Stimulated activated CD8-positive, alpha-beta memory T cell treated with anti-CD3 and anti-CD28 coated beads, Interleukin-7, amount 100 ng/mL, for 24 hours (primary cell): ENCODE measurements at places on chromosomes 6 and 20.

- no peak for DNase-seq
Observed at GRCh38 chr20:52242237-52243230, 51.0 kb upstream of the ZFP64 start.

- no peak for DNase-seq
Observed at GRCh38 chr6:3515669-3516068, 58.8 kb upstream of the SLC22A23 start.

GRCh38 chr20:11296221-11296620 lies 621.5 kb upstream of the BTBD3 start:
- DNase-seq: no peak

DNA sequence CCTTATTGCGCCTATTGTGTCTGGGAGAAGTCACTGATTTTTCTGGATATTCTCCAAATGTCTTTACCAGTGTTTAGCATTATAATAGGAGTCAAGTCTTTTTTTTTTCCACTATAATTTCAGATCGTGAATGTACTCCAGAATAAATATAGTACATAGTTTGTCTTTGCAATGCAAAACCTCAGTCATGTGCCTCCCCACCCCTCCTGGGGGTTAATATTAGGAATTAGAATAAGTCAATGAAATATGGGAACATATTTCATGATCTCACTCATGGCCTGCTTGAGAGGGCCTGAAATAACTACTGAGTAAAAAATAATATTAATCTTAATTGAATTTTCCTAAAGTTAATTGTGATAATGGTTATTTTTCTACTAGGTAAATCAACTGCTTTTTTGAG lies 79.0 kb upstream of the TMEM170B start:
- no peak for DNase-seq

- no peak for DNase-seq
Observed at GRCh38 chr6:97465877-97466561, 183.0 kb upstream of the MMS22L start.

GRCh38 chr20:11676630-11677287 lies 240.9 kb upstream of the BTBD3 start:
- DNase-seq: no peak

DNA sequence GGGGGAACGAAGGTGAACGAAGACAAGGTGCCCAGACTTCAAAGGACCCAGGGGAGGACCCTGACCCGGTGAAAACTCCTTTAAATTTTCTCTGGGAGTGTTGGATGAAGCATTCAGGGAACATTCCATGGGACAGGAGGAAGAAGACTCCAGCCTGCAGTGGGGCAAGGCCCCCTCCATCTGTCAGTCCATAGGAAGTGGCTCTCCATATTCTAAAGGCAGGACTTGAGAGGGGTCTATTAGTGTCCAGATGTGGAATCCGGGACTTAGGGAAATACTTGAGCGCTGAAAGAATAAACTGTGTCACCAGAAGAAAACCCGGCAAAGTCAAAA lies 3.2 kb upstream of the BPIFA2 start:
- DNase-seq: no peak

- DNase-seq: no peak
Observed at GRCh38 chr6:130679684-130680083, 147.5 kb upstream of the SMLR1 start.

DNA sequence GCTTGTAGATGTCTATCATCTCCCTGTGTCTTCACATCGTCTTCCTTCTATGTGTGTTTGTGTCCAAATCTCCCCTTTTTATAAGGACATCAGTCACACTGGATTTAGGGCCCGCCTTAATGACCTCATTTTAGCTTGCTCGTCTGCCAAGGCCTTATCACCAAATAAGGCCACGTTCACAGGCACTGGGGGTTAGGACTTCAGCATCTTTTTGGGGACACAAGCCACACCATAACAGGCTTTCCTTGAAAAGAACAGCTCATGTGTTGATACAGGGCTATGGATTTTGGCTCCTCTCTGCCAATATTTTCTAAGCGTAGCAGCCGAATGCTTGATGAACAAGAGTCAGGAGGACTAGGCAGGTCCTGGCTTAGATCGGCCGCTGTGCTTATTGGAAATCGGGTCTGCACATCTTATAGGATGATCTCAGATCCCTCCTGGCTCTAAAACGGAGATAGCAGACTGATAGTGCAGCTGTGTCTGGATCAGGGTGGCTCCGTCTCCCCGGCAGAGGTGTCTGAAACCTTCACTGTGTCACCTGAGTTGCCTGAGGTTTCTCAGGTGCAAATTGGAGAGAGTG lies 16.2 kb upstream of the TMEM181 start:
- no peak for DNase-seq

GRCh38 chr20:35539756-35540212 lies 2.1 kb upstream of the ERGIC3 start:
- DNase-seq: no peak

- DNase-seq: no peak
Observed at GRCh38 chr20:38957235-38957876, 4.8 kb upstream of the DHX35 start.

GRCh38 chr20:24695529-24696225 lies 226.2 kb downstream of the SYNDIG1 start:
- no peak for DNase-seq

GRCh38 chr20:1833728-1834726 lies 61.2 kb upstream of the SIRPA start:
- no peak for DNase-seq

DNA sequence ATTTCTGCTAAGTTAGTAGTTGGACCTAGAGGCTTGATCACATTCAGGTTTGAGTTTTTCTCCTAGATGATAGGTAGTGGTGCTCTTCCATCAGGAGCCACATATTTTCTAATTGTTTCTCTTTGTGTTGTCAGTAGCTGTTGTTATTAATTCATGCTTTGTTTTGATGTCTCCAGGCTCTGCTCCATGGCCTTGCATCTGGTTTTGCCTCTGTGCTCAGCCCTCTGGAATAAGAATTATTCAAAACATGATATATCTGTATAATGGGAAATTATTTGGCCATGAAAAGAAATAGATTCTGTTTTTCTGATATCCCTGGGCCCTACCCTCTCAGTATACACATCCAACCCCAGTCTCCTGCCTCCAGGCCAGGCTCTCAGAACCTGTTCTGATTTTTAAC lies 184.8 kb downstream of the CDC5L start:
- no peak for DNase-seq

DNA sequence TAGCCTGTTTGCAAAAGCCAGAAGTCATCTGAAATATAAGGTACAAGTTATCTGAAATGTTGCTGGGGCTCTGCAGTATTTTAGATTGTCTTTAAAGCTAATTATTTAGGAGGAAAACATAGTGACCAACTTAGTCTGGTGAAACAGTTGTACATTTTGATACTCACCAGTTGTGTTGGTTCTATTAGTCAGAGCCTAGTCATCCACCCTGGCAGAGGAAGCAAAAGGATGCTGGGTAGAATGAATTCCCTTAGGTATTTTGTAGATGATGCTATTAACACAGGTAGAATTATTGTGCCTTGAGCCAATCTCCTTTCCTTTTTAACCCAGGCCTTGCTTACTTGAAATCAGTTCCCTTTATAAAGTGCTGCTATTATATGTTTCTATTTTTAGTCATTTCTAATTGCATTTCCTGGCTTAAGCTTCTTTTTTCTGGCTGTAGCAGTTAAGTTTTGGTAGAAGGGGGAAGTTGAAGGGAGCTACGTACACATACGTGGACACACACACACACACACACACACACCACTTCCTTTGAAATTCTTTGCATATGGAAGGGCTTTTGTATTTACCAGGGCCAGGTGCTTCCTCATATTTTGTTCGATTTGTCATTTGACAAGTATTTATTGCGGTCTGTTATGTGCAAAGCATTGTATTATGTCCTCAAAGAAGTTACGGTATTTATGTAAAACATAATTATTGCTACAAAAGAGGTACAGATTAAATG lies 82.4 kb downstream of the RTN4IP1 start:
- DNase-seq: no peak

- DNase-seq: no peak
Observed at GRCh38 chr20:10854976-10855375, 181.2 kb upstream of the JAG1 start.

DNA sequence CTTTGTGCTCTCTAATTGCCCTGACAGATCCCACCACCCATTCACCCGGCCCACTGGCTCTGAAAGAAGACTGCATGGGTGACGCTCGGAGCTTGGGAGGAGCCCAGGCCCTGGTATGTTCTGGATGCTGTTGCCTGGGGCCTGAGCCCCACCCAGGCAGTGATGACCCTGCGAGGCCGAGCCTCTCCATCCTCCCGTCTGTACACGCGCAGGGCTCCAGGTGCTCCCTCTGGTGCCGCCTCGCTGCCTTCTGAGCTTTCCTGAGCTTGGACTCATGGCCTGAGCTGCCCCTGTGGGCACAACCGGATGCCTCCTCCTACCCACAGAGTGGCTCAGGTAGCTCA lies 61.2 kb downstream of the STK35 start:
- DNase-seq: no peak

DNA sequence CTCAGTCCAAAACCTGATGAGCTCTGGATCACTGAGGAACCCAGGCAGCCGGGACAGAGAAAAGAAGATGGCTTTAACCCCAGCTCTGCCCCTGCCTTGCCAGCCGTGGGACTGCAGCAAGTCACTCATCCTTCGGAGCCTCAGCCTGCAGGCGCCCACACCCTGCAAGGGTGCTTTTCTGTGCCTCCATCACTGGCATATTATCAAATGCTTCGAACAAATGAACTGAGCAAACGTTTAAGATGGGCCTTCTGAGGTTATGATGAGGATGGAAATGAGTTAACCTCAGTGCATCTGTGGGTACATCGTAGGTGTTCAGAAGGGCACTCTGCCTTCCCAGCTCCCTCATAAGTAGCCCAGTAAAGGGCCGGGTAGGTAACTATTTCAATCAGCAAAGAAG lies 79.0 kb downstream of the NFATC2 start:
- DNase-seq: no peak

- no peak for DNase-seq
Observed at GRCh38 chr6:44594481-44594880, 207.0 kb downstream of the CDC5L start.

- DNase-seq: no peak
Observed at GRCh38 chr6:31576897-31577578, 1.7 kb downstream of the TNF start.

- DNase-seq: no peak
Observed at GRCh38 chr6:118295336-118295735, 252.8 kb upstream of the PLN start.

GRCh38 chr6:36488221-36488620 lies 45.4 kb downstream of the KCTD20 start:
- no peak for DNase-seq

DNA sequence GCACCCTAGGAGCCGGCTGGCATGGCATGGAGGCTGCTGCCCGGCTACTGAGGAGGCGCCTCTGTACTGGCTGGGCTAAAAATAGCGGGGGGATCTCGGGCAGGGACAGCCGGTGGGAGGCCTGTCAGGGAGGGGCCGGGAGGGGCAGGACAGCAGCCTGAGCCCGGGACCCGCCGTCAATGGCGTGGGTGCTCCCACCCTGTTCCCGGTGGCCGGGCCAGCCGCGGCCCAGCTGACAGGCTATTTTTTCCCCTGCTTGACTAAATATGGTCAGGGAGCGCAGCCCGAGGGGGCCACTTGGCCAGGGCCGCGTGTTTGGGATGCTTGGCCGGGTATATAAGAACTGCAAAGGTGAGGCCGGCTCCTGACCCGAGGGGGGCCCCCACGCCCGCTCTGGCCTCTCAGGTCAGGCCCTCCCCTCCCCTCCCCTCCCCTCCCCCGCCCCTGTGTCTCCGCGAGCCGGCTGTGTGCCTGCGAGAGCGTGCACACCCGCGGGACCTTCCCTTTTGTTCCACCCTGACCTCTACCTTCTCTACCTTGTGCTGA lies 74.4 kb upstream of the GATA5 start:
- no peak for DNase-seq

DNA sequence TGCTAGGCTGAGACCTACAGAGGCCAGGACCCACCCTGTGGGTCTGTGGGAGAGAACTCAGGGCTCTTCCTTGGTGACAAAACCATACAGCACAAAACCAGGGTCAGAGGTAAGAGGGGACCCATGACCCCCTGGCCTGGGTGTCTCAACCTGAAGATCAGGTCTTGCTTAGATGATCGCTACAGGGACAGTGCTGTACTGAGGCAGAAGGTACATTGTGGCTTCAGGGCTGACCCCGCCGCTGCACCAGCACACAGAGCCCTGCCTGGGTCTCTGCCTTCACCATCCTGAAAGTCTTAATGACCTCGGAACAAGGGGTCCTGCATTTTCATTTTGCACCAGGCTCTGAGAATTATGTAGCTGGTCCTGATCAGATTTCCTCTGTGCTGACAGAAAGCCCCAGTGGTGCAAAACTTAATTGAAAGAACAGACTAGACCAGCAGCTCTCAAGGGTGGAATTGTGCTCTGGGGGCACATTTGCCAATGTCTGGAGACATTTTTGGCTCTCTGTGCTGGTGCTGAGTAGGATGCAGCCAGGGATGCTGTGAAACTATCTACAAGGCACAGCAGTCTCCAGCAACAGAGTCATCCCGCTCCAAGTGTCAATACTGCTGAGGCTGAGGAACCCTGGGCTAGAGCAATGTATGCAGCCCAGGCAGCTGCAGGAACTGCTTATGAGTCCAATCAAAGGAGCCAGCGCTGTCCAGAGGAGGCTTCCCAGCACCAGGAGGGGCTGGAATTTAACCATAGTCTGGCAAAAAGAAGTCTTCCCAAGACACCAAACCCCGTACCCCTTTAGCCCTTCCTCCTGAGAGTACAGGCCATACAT lies 254.9 kb downstream of the ERMARD start:
- no peak for DNase-seq

GRCh38 chr20:7908905-7909304 lies 31.4 kb downstream of the HAO1 start:
- no peak for DNase-seq

DNA sequence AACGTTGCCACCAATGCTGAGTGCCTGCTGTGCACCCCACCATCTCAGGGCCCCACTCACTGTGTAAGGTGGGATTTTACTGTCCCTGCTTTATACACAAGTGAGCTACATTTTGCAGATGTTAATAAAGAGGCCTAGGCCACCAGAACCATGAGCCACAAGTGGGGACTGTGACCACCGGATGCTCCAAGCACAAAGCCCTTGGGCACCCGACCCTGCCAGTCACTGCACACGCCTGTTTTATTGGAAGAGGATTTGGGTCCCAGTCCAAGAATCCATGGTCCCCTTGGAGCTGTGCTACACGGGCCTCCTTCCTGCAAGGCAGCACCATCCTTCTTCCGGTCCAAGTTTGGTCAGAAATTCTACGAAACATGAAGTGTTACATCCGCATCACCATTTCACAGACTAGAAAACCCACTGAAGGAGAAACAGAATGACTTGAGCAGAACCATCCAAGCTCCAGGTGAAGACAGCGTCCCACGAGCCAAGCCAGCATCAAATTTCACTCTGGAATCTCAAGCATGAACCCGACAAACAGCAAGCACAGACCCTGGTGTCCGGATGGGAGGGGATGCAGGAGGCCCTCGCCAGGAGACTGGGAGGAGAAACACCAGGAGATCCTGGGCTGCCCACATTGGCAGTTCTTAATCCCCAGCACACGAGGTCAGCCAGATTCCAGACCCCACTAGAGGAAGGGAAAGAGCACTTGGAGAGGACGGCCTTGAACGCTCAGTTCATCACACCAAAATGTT lies 226.9 kb downstream of the DLL1 start:
- DNase-seq: no peak

DNA sequence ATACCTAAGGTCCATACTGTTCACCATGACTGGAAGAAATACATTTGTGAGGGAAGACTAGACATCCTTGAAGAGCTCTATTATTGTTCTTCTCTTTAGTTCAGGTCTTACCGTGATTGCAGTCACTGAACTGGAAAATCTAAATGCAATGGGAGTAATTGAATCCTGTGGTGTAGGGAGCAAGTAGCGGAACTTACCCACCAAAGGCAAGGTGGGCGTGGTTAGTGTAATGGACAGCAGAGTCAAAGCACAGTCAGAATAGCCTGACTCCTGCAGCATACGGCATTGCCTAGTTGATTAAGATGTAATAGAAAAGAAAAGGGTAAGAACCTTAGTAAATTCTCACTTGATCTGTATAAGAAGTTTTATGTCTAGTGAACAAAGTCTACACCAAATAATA lies 679.7 kb upstream of the EPHA7 start:
- no peak for DNase-seq
